Nephron progenitor cell (in vitro differentiated cells): ENCODE measurements at places on chromosomes 6 and 20.

DNA sequence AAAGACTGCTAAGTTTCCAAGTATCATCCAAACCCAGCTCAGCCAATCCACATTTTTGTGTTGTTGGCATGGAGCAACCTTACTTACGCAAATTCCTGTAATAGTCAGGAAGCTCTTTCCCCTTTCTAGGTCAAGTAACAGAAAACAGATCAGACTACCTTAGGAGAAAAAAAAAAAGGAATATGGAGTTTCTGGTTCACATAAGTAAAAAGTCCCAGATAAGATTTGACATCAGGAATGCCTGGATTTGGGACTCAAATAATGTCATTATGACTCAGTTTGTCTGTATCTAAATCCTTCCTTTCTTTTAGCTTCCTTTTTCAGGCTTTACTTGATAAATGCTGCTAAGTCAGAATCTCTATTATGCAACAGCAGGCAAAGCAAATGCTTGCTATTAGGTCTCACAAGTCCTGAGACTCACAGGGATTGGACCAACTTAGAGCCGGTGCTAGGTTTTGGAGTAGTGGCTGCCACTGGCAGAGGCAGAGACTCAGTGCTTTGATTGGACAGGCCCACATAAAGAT is 44.5 kb downstream of the NCOA7 start:
- no peak for DNase-seq

- no peak for DNase-seq
Observed at GRCh38 chr6:146337376-146337775, 206.3 kb upstream of the RAB32 start.

DNA sequence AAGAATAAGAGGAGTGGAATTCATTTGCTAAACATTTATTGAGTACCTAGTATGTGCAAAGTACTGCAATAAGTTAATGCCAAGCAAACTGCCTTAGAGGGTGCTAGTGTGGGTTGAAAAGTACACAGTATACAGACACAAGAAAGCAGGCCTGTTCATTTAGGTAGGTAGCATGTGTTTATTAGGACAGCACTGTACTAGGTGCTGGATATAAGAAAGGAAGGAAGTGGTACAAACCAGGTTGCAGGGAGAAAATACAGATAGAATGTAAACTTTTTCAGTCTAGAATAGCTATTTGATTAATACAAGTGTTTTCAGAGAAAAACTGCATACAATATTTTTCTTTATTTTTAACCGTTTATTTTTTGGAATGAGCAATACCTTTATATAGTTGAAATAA is 68.1 kb downstream of the PHF20 start:
- DNase-seq, result no peak

DNA sequence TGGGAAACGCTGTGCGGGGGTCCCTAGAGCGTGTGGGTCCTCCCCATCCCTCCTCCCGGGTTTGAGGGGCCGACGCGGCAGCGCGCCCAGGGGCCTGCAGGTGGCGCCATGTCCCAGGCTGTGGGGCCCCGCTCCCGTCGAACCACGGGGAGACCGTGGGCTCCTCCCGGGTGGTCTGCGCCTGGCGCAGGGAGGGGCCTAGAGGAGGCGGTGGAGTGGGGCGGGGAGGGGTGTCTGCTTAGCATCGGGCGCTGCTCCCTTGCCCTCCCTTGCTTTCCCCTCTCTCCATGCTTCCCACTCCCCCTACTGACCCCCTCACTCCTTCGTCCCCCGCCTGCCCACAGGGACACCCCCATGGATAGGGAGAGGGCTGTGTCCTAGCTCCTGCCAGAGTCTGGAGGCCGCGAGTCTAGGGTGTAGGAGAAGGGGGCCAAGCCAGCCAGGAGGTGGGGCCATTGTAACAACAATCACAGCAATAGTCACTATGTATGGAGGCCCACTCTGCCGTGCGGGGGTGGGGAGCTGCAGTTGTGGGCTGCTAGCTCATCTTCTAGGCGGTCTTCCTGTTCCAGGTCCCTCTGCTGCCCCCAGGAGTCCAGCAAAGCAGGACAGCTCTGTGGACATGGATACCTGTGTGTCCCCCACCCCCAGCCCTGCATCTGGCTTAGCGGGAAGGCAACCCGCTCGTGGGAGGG is 51.7 kb downstream of the CHMP4B start:
- peak; percentile 77 for DNase-seq

DNA sequence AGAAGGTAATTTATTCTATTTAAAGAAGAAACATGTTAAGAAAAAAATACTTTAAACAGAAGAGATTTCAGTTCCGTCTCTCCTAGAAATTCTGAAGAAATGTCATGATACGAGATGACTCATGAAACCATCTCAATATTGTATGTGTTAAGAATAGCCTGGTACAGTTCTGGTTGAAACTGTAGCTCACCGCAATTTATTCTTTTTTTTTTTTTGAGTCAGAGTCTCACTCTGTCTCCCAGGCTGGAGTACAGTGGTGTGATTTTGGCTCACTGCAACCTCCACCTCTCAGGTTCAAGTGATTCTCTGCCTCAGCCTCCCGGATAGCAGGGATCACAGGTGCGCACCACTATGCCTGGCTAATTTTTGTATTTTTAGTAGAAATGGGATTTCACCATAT is 103.3 kb downstream of the ARHGAP18 start:
- DNase-seq, result no peak

DNA sequence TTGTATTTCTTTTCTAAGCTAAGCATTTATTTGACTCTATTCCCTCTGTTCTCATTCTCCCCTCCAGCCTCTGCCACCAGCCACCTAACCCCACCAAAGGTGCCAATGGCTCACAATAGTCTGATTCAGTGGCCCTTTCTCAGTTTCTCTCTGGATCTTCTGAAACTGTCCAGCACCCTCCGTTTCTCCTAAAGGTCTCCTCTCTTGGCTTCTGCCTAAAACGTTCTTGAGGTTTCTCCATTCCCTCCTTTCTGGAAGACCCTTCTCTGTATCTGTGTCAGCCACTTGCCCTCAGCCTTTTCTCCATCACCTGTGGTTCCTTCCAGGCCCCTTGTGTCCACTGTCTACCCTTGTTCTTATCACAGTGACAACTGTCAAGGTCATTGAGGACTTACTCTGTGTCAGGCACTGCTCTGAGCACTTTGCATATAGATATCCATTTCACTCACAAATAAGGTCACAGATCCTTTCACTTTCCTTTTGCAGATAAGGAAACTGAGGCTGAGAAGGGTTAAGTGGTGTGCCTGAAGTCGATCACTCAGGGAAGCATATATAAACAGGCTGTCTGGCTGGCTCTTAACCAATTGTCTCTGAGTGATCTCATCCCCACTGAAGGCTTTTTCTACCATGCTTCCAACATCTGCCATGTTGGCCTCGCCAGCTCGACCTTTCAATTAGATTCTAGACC is 48.1 kb downstream of the FOXA2 start:
- no peak for DNase-seq

- DNase-seq, result no peak
Observed at GRCh38 chr6:53702316-53702715, 36.8 kb upstream of the KLHL31 start.

GRCh38 chr6:167031082-167031709 is 32.0 kb downstream of the CEP43 start:
- DNase-seq, result no peak

- DNase-seq, result peak; percentile 56
Observed at GRCh38 chr6:33206864-33207551, 1.3 kb upstream of the RING1 start.

DNA sequence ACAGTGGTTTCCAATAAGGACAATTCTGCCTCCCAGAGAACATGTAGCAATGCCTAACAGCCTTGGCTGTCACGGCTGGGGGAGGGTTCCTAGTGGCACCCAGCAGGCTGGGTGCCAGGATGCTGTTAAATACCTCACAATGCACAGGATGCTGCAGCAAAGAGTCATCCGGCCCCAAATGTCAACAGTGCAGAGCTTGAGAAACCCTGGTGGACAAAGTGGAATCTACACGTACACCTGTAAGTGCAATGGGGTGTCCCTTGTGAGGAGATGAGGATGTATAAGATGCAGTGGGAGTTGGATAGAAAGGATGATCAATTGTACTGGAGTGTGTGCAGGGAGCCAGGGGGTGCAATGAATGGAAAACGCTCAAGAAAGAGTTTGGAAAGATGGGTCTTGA is 142.4 kb downstream of the FNDC1 start:
- DNase-seq, result no peak

DNA sequence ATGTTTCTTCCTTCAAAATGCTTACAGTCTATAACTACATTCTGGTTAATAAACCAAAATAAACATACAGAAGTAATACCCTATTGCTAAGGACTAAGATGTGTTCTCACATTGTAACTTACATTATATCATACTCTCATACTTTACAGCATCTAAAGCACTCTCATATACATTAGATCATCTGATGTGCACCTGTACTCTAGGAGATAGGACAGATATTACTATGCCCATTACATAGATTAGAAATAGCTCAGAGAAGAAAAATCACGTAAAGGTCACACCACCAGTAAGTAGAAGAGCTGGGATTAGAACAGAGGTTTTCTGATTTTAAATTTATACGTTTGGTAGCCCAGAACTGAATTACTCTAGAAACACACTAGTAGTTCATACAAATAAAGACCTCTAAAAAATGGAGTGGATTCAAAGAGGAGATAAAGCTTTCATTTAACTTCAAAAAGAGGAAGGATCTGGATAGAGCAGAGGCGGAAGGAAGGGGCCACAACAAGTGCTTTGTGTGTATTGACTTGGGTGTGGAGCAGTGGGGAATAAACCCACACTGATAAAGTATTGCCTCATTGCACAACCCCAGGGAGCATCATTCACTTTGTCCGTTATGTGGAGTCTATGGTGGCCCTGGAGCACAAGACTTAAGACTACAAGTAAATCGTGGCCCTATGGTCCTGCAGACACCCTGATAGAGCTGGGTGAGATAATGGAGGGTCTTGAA is 30.9 kb downstream of the SLC2A12 start:
- no peak for DNase-seq

GRCh38 chr6:112407101-112407590 is 60.0 kb downstream of the RFPL4B start:
- DNase-seq, result no peak

- no peak for DNase-seq
Observed at GRCh38 chr6:160927416-160927815, 64.2 kb upstream of the MAP3K4 start.

- no peak for DNase-seq
Observed at GRCh38 chr6:39073471-39074355, 25.1 kb downstream of the GLP1R start.

DNA sequence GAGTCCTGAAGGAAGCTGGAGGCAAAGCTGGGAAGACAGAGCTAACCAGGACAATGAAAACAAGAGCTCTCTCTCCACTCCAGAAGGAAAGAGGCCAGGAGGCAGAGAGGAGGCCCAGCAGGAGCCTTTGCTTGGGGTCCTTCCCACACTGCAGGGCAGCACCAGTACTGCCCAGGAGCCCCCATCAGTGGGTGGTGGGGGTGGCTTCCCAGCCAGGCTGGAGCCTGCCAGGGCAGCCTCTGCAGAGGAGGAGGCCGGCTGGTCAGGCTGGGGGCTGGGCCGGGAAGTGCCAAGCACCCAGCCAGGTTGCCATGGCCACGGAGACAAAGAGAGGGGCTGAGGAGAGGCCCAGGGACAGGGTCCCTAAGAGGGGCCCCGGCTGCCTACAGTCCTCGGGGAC is 33.4 kb downstream of the PREX1 start:
- peak; percentile 52 for DNase-seq

GRCh38 chr20:49346682-49347081 is 68.8 kb upstream of the ZNFX1 start:
- no peak for DNase-seq

DNA sequence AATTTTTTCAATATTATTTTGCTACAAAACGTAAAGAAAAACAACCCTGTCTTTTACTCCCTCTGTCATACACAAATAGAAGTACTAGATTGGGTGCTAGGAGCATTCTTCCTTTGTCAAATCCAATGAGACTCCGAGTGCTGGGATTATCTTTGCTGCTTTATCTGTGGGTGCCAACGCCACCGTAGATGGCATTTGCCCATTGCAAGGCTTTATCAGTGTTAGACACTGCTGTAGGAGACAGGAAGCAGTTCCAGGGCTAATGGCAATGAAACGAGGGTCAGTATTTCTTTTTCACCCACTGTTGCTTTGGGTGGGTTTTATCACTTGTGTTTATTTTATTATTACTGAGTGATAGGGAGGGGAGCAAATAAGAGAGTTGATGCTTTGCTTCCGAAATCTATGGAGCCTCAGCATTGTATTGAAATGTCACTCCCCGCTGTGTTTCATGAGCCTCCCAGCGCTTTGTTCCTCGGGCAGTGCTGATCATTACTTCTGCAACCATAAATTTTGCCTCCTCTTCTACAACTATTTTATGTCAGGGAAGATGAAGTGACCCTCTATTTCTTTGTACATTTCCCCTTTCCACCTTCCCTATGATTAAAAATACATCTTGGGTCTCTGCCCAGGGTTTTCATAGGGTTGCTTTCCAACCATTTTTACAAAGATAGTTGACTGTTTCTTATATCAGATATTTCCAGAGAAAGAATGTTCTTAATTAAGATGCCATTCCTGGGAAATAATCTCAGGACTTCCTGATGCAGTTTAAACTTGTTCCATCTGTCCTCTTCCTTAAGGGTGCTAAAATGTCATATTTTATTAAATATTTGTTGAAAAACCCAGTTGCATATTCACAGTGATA is 86.7 kb upstream of the LAMP5 start:
- DNase-seq, result no peak

GRCh38 chr20:57208198-57208597 is 58.2 kb downstream of the BMP7 start:
- DNase-seq, result no peak

DNA sequence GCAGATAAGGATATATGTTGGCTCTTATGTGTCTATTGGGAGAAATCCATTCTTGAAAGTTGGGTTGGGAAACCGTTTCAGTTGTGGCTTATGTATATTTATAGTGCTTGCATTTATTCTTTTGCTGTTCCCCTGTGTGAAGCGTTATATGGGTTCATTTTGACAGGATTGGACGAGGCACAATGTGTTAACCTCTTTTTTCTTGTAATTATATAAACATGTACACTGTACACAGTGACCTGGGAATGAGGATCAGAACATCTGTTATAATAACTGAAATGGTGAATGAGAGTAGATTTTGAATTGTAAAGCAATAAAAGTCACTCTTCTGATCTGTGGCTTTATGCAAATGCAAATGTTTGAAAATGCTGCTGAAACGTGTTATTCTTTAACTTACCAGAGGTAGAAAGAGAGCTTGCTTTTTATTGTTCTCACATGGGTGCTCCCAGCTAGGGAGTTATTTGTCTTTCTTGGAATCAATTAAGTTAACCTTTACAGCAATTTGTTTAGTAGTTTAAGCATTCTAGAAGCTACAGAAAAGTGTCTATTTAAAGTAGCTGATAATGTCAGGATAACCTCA is 213.7 kb downstream of the GRIK2 start:
- no peak for DNase-seq

GRCh38 chr6:109396046-109396718 is 13.9 kb upstream of the CD164 start:
- no peak for DNase-seq

DNA sequence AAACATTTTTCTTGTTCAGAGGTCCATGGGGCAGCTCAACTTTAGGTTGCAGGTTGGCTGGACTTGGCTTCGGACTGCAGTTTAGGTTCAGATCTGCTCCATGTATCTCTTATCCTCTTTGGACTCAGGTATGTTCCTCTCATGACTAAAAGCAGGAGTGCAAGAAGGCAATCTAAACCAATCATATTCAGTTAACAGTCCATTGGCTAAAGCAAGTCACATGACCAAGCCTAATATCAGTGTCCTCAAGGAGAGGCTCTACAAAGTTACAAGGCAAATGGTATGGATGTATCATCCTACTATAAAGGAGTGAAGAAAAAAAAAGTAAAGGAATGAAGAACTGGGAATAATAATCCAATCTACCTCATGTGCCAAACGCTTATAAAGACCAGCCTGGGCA is 2.5 kb upstream of the ACTR5 start:
- no peak for DNase-seq

- no peak for DNase-seq
Observed at GRCh38 chr20:21559305-21559704, 45.4 kb upstream of the NKX2-2 start.

- DNase-seq, result no peak
Observed at GRCh38 chr20:39762716-39763115, 800.6 kb downstream of the DHX35 start.
